Stimulated activated CD4-positive, alpha-beta T cell treated with anti-CD3 and anti-CD28 coated beads, Interleukin-4, amount 100 ng/mL, for 1 hour (primary cell): ENCODE measurements at places on chromosomes 1 and 21.

DNA sequence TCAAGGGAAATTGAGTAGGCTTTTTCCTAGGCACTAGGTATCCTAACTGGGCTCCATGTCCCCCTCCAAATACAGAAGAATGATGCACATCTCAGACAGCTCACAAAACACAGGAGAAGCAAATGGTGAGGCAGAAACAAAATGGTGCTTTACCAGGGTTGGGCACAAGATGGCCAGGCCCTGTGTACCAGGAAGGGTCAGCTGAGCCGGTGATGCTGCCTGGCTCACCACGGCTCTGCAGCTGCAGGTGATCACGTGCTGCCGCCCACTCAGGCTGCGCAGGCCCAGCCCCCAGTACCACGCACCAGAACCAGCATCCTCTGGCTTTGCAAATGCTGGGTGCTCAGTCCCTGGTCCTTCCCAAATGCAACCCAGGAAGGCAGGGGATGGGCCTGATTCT lies 993 bp upstream of the DSCAM start:
- no peak for DNase-seq

GRCh38 chr1:7104339-7104738 lies 319.1 kb downstream of the CAMTA1 start:
- DNase-seq = no peak

DNA sequence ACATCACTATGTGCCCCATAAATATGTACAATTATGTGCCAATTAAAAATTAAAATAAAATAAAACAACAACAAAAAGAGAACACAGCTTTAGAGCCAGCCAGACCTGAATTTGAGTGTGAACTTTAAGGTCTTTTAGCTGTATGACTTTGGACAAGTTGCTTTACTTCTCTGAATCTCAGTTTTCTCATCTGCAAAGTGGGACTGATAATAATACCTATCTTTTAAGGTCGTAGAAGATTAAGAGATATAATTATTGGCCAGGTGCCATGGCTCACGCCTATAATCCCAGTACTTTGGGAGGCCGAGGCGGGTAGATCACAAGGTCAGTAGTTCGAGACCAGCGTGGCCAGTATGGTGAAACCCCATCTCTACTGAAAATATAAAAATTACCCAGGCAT lies 3.3 kb upstream of the VPS72 start:
- DNase-seq = no peak

DNA sequence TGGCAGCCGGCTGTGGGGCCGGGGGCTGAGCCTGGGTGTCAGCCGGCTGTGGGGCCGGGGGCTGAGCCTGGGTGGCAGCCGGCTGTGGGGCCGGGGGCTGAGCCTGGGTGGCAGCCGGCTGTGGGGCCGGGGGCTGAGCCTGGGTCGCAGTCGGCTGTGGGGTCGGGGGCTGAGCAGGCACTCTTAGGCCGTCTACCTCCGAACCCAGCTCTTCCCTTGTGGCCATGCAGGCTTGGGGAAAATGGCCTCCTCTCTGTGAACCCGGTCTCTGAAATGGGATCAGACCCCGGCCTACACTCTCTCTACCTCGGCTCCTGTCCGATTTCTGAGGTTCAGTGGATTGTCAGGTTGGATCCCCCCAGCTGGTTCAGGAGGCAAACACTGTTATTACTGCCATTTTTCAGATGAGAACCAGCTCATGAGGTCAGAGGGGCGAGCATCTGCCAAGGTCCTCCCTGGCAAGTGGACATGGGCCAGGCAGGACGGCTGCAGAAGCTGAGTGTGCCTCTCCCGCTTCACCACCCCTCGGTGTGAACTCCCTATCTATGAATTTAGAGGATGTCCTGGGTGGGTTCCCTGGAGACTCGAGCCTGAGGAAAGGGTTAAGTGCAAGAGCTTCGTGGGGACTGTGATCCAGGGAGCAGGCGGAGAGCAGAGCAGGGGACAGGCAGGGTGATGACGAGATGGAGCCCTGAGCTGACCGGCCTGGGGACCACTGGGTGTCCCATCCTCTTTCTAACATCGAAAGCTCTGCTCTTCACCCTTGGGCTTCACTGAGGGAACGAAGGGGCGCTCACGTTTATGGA lies 10.9 kb upstream of the COL18A1 start:
- DNase-seq = no peak

DNA sequence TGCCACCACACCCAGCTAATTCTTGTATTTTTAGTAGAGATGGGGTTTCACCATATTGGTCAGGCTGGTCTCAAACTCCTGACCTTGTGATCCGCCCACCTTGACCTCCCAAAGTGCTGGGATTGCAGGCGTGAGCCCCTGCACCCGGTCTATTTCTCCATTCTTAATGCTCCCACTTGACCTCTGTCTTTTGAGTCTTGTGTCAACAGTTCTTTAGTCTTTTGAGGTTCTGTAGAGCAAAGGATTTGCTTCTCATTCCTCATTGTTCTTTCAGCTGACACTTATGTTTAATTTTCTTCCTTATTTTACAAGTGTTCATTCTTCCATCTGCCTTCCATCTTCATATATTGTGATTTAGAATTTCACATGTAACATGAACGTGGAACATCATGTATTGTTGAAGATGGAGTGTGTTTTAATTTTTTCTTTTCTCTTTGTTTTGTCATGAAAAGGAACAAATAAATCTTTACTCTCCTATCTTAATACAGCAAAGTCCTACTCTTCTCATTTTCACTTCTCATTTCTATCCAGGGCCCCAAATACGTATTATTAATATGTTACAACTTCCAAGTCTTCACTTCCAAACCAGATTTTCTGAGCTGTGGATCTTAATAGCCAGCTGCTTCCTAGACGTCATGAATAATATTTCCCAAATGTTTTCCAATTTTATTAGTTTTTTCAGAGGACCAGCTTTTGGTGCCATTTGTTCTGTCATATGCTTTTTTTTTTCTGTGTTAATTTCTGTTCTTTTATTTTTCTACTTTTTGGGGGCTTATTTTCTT lies 16.9 kb downstream of the MTF2 start:
- no peak for DNase-seq

- DNase-seq = no peak
Measured at GRCh38 chr1:184188037-184188436, 136.5 kb downstream of the TSEN15 start.
